ENCODE measurements at places on chromosomes 3 and 15.

DNA sequence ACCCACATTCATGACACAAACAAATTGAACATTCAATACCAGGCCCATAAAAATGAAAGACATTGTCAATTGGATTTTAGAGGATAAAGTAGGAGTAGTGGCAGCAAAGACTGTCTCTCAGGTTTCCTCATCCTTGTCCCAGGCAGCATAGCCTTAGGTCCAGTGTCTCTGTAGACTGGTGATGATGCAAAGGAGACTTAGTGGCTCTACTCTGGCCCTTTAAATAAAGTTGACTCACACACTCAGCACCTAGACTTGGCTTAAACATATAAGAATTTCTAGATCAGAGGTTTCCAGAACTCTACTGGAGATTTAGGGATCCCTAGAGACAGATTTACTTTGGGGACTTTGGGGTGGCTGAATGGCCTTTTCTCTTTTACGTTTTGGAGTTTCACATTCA is 166.6 kb downstream of the NR1D2 start:
- no peak for DNase-seq

DNA sequence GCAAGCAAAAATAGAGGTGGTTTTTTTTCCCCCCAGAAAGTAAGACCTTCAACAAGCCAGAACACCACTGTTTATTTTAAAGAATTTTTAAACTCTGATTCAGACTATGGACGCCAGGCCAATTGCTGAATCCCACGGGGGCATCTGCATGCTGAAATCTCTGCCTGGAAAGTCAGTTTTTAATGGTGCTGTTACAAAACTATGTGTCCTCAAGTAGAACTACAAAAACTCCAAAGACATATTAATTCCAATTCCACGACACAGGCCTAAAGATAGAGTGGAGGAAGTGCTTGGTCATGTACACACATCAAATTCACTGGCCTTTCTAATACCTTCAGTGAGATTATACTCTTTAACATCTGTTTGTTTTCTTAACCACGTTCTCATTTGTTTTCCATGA is 490.5 kb upstream of the NR2F2 start:
- DNase-seq: no peak

- no peak for DNase-seq
Observed at GRCh38 chr3:186464424-186465093, 79.6 kb downstream of the CRYGS start.

DNA sequence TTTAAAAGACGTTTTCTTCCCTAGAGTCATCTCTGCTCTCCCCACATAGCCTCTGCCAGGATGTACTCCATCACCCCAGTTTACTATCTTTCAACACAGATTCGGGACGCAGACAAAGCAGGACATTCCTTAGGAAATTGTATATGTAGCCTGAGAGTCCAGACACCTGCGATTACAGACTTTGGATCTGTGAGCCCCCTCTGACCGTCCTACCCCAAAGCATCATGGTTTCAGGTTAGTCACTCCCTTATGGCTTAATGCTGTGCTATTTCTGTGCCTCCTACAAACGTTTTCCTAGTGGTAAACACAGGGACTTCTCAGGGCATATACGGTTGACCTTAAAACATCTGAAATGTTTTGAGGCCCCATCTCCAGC is 234.0 kb upstream of the BHLHE40 start:
- no peak for DNase-seq

GRCh38 chr3:12994357-12994606 is 78.9 kb downstream of the IQSEC1 start:
- no peak for DNase-seq

- no peak for DNase-seq
Observed at GRCh38 chr3:11791339-11792200, 55.1 kb downstream of the TAMM41 start.

GRCh38 chr3:50414616-50415015 is 55.3 kb upstream of the TMEM115 start:
- no peak for DNase-seq

- no peak for DNase-seq
Observed at GRCh38 chr3:31364711-31365110, 168.0 kb upstream of the STT3B start.

GRCh38 chr3:98690876-98691275 is 72.3 kb upstream of the ST3GAL6 start:
- no peak for DNase-seq

DNA sequence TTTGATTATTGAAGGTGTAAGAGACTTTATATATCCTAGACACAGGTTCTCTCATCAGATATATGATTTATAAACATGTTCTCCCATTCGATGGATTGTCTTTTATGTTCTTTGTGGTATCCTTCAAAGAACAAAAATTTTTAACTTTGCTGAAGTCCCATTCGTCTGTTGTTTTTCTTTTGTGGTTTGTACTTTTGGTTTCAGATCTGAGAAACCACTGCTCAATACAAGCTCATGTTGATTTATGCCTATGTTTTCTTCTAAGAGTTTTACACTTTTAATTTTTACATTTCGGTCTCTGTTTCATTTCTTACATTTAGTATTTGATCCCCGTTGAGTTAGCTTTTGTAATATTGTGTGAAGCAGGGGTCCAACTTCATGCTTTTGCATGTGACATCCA is 103.3 kb upstream of the SPRED1 start:
- no peak for DNase-seq

- peak; percentile 11 for DNase-seq
Observed at GRCh38 chr3:125154800-125155269, 57.7 kb downstream of the SLC12A8 start.

- DNase-seq: no peak
Observed at GRCh38 chr15:79154483-79155135, 64.0 kb upstream of the RASGRF1 start.

DNA sequence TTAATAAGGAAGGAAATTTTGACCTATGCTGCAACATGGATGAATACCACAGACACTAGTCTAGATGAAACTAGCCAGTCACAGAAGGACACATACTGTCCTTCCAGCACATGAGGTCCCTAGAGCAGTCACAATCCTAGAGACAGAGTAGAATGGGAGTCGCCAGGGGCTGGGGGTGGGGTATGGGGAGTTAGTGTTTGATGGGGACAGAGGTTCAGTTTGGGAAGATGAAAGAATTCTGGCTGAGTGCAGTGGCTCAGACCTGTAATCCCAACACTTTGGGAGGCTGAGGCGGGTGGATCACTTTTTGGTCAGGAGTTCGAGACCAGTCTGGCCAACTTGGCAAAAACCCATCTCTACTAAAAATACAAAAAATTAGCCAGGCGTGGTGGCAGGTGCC is 99.2 kb downstream of the TPRA1 start:
- DNase-seq: no peak

DNA sequence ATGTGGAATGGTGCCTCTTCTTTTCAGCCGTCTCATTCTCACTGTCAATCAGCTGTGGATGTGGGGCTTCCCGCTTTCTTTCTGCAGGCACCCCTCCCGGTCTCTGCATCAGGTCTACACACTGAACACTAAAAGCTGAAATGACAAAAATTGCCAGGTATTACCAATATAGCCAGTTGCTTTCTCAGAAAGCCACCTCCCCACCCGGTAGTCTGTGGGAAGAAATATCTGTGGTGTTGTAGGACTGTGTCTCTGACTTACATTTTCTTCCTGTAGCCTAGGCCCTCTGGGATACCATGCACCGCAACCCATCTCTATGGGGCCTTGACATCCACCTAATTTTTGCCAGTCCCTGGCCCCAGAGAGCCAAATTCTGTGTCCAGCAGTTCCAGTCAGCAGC is 19.2 kb upstream of the EPHB1 start:
- DNase-seq: no peak

DNA sequence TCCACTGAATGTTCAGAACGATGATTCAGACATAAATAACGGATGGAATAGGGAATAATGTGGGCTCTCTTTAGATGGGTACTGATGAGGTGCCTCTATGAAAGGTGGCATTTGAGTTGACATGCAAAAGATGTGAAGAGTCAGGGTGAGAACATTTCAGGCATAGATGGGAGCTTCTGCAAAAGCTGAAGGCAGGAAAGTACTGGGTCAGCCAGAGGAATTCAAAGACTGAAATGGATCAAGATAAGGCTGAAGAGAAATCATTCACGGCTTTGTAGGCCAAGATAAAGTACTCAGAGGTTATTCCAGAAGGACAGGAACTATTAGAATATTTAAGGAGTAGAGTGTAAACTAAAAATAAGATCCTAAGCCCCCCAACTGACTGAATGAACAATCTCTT is 189.6 kb upstream of the MCTP2 start:
- DNase-seq: no peak
